ENCODE measurements at places on chromosomes 13 and 19.

GRCh38 chr13:112647256-112647655 is 42.6 kb upstream of the ATP11A start:
- DNase-seq, result no peak

DNA sequence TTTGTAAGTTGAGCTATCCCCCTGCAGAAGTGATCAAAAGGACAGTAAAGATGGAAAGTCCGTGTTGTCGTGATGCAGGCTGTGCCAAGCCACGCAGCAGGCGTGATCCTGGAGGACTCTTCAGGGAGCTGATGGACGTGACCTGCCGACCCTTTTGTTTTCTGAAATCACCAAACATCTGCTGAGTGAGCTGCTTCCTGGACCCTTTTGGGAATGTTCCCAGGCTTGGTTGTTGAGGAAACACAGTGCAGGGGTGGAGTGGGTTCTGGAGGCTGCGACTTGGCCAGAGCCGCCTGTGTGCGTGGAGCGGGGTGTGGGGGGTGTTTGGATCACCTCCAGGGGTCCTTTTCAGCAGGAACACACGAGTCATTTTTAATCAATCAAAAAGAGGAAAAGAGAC is 15.4 kb upstream of the CPAMD8 start:
- no peak for DNase-seq

- DNase-seq, result no peak
Measured at GRCh38 chr13:54934121-54934520, 1905.5 kb downstream of the OLFM4 start.

DNA sequence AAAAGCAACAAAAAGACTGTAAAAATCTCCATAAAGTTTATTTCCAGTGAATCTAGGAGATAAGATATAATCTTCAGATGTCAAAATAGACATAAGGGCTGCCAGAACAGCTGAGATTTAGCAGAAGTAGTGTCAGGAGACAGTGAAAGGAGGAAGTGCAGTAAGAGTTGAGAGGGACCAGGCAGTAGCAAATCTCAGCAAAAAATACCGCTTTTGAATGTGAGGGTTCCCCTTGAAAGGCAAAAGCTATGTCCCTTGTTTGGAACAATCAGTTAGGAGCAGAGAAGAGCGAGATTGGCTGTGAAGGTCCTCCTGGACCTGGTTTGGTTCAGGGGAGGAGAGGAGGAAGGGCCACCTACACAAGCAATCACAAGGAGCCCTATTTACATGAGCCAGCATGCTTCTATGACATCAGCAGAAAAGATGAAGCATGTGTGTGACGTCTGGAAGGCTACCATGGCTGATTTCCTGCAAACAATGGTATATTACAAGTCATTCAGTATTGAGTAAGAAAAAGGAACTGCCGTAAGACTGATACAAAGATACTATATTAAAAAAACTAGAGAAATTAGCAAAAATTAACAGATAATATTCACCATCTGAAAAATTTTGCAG is 98.9 kb upstream of the SIAH3 start:
- no peak for DNase-seq

Measured in stimulated activated CD8-positive, alpha-beta memory T cell treated with anti-CD3 and anti-CD28 coated beads, Interleukin-4, amount 100 ng/mL, for 24 hours (primary cell).